CD4-positive, CD25-positive, alpha-beta regulatory T cell (primary cell): ENCODE measurements at places on chromosomes 1 and 21.

GRCh38 chr1:203338335-203339036 lies 12.4 kb downstream of the FMOD start:
- DNase-seq, result peak; percentile 78
- no peak overlapping the region for H3K4me3 ChIP-seq
- H3K27me3 ChIP-seq, result peaks cover 22% of the 10 kb centered on the region
- no peaks in the 10 kb centered on the region for H3K36me3 ChIP-seq

GRCh38 chr1:219126377-219126776 lies 47.3 kb upstream of the LYPLAL1 start:
- DNase-seq, result no peak
- no peaks in the 10 kb centered on the region for H3K4me1 ChIP-seq
- no peak overlapping the region for H3K27ac ChIP-seq
- no peaks in the 10 kb centered on the region for H3K36me3 ChIP-seq

- H3K4me3 ChIP-seq, result no peak overlapping the region
- H3K36me3 ChIP-seq, result no peaks in the 10 kb centered on the region
- no peak for DNase-seq
- H3K27me3 ChIP-seq, result no peaks in the 10 kb centered on the region
- H3K4me1 ChIP-seq, result no peaks in the 10 kb centered on the region
- H3K27ac ChIP-seq, result no peak overlapping the region
Measured at GRCh38 chr21:25240974-25241373, 366.3 kb downstream of the MRPL39 start.

GRCh38 chr1:228155596-228156514 lies 6.1 kb downstream of the GJC2 start:
- no peaks in the 10 kb centered on the region for H3K36me3 ChIP-seq
- H3K27ac ChIP-seq, result no peak overlapping the region
- H3K4me3 ChIP-seq, result no peak overlapping the region
- no peaks in the 10 kb centered on the region for H3K27me3 ChIP-seq
- peaks cover 10% of the 10 kb centered on the region for H3K4me1 ChIP-seq
- DNase-seq, result no peak

- no peak overlapping the region for H3K4me3 ChIP-seq
- no peak overlapping the region for H3K27ac ChIP-seq
- peaks cover 81% of the 10 kb centered on the region for H3K36me3 ChIP-seq
- no peaks in the 10 kb centered on the region for H3K27me3 ChIP-seq
Measured at GRCh38 chr1:193083365-193084088, 21.7 kb downstream of the GLRX2 start.

DNA sequence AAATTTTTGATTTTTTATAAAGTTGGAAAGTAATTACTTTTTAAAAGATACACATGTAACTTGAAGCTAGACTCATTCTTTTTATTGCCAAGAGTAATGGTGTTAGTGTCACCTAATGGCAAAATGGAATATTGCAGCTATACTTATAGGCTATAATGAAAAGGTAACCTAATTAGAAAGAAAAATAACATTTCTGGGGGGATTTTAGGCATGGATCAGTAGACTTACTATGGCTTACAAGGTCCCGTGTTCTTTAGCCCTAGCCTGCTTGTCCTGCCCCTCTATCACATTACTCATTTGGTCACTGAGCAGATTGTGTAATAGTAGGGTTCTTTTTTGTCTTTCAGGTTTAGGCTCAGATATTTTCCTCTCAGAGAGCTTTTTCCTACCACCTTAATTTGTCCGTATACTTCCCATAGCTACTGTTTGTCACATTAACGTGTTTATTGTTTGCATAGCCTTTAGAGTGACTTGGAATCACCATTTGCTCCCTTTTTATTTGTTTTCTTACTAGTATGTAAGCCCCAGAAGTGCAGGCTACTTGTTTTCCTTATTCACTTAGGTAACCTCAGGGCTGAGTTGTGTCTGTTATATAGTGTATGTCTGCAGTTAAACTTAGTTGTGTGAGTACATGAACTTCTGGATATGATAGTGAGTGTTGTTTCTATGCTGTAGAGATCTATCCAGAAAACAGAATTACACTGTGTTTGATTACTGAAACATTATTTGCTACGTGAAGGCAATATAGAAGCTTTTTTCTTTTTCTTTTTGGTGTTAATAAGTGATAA lies 58.7 kb downstream of the RABGAP1L start:
- no peak overlapping the region for H3K4me3 ChIP-seq
- H3K27ac ChIP-seq, result no peak overlapping the region
- no peaks in the 10 kb centered on the region for H3K4me1 ChIP-seq
- peaks cover 22% of the 10 kb centered on the region for H3K36me3 ChIP-seq

- H3K36me3 ChIP-seq, result no peaks in the 10 kb centered on the region
- no peak for DNase-seq
- H3K27ac ChIP-seq, result no peak overlapping the region
Measured at GRCh38 chr1:45225598-45225997, 19.2 kb upstream of the ZSWIM5 start.

- no peak overlapping the region for H3K4me3 ChIP-seq
- H3K27ac ChIP-seq, result no peak overlapping the region
- H3K27me3 ChIP-seq, result no peaks in the 10 kb centered on the region
- H3K36me3 ChIP-seq, result no peaks in the 10 kb centered on the region
- no peak for DNase-seq
Measured at GRCh38 chr1:205014783-205015182, 28.2 kb upstream of the CNTN2 start.

GRCh38 chr1:76503736-76504135 lies 363.5 kb upstream of the ST6GALNAC5 start:
- no peak overlapping the region for H3K4me3 ChIP-seq
- H3K36me3 ChIP-seq, result no peaks in the 10 kb centered on the region
- no peaks in the 10 kb centered on the region for H3K27me3 ChIP-seq
- H3K4me1 ChIP-seq, result no peaks in the 10 kb centered on the region

DNA sequence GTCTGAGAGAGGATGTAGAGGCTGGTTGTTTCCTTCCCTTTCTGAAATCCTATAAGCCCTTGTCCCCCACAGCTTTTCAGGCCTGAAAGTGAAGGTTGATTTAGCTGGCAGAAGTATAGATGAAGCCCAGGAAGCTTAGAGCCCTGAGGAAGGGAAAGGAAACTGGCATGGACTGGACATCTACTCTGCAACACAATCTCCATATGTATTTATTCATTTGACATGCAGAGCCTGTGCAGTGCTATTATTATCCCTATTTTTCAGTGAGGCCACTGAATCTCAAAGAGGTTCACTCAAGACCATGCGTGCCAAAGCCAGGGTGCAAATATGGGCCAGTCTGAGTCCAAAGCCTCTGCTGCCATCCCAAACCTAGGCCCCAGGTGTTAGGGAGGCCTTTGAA lies 78.5 kb upstream of the KCND3 start:
- no peak overlapping the region for H3K27ac ChIP-seq
- DNase-seq, result no peak
- no peaks in the 10 kb centered on the region for H3K27me3 ChIP-seq
- no peaks in the 10 kb centered on the region for H3K36me3 ChIP-seq

GRCh38 chr1:190170321-190170720 lies 307.3 kb downstream of the BRINP3 start:
- H3K4me3 ChIP-seq, result no peak overlapping the region
- H3K27me3 ChIP-seq, result no peaks in the 10 kb centered on the region
- no peak overlapping the region for H3K27ac ChIP-seq
- DNase-seq, result no peak
- H3K36me3 ChIP-seq, result no peaks in the 10 kb centered on the region

DNA sequence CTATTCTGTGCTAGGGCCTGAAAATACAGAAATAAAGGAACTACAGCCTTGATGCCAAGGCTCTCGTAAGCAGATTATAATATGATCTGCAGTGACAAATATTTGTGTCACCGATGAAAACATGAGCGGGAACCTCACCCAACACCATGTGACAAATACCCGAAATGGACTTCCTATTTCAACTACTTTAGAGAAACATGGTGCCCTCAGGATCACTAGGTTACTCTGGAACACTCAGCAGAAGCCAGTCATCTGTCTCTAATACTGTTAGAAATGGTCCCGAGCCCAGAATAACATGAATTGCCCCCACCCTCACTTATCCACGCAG lies 463 bp upstream of the VAMP3 start:
- DNase-seq, result no peak
- peaks cover 11% of the 10 kb centered on the region for H3K36me3 ChIP-seq
- H3K27ac ChIP-seq, result peak overlapping the region; percentile 25
- peaks cover 18% of the 10 kb centered on the region for H3K4me1 ChIP-seq

DNA sequence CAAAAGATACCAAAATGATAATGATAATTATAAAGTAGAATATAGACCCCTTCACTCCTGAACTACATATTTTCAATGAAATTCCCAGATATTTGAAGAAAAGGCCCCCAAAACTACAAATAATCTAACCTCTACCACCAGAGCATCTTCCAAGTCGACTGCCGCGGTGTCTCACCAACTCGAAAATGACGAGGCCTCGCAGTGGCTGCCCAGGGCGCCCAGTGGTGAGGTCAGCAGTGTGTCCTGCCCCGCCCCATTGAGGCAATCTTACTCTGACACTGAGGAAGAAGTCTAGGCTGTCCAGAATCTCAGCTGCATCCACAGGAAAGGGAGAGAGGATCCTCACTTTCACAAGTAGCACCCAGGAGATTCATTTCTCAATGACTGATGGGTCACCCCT lies 5.2 kb downstream of the DUSP10 start:
- H3K4me1 ChIP-seq, result peaks cover 92% of the 10 kb centered on the region
- no peak overlapping the region for H3K27ac ChIP-seq
- H3K4me3 ChIP-seq, result peak overlapping the region; percentile 100
- H3K27me3 ChIP-seq, result no peaks in the 10 kb centered on the region
- DNase-seq, result no peak

DNA sequence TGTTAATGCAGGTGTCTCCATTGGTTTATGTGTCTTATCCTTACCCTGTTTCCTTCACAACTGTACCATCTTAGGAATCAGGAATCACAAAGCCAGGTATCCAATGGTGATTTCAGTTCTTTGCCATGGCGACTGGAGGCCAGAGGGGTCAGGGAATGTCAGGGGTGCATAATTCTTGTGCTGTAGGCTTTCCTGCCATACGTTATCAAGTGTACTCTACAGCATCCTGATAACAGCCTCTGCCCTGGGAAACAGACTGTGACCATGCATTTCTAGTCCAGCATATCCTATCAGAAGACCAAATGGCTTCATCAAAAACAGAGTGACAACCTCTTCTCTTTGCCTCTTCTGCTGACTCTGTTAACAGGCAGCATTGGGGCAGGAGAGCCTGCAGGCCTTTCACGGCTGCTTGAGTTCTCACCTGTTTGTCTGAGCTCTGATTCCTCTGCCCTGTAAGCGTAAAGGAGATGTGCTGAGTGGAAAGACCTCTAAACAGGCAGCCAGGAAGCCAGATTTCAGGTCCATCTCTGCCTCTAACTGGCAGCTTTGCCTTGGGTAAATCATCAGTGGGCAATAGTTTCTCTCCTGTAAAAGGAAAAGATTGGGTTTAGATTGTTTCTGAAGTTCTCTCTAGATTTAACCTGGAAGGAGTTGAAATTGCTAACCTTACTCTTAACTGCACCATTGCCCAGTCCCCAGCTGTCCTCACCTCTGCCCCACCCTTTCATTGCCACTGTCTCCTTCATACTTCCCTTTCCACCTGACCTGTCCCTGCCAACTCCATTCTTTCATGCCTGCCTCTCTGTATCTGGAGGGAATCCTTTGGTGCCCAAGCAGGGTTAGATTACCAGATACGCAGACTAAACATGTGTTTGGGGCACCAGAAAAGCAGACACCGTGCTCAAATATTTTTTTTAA lies 80.2 kb downstream of the LRRC8D start:
- peaks cover 7% of the 10 kb centered on the region for H3K36me3 ChIP-seq
- no peaks in the 10 kb centered on the region for H3K27me3 ChIP-seq
- DNase-seq, result no peak
- no peaks in the 10 kb centered on the region for H3K4me1 ChIP-seq
- H3K27ac ChIP-seq, result no peak overlapping the region

DNA sequence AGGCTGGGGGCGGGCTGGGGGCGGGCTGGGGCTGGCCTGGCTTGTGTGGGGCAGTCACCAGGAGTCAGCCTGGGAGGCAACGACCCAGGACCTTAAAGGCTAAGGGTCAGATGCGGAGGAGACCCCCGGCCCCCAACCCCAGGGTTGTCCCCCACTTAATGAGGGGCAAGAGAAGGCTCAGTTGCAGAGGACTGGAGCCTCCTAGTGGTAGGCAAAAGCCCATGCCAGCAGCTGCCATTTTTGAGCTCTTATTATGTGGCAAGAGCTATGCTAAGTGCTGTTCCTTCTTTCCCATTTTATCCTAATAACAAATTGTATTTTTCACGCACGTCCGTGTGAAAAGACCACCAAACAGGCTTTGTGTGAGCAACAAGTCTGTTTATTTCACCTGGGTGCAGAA lies 8.0 kb downstream of the KIAA1614 start:
- H3K27me3 ChIP-seq, result no peaks in the 10 kb centered on the region
- H3K4me1 ChIP-seq, result no peaks in the 10 kb centered on the region
- no peak overlapping the region for H3K4me3 ChIP-seq
- H3K27ac ChIP-seq, result no peak overlapping the region

DNA sequence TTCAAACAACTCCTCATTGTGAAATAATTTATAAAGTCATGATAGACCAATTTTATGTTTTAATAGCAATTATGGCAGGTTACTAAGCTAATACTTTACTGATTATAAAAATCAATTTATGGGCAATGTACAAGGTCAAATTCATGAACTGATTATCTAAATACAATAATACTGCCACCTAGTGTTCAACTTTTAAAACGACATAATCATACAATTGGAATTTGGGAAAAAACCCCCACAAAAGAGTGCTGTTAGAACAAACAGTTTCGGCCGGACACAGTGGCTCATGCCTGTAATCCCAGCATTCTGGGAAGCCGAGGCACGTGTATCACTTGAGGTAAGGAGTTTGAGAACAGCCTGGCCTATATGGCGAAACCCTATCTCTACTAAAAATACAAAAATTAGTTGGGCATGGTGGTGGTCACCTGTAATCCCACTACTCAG lies 14.0 kb downstream of the GTF2B start:
- peak; percentile 37 for DNase-seq
- H3K4me3 ChIP-seq, result no peak overlapping the region
- H3K36me3 ChIP-seq, result peaks cover 48% of the 10 kb centered on the region
- H3K27ac ChIP-seq, result no peak overlapping the region
- peaks cover 23% of the 10 kb centered on the region for H3K4me1 ChIP-seq

DNA sequence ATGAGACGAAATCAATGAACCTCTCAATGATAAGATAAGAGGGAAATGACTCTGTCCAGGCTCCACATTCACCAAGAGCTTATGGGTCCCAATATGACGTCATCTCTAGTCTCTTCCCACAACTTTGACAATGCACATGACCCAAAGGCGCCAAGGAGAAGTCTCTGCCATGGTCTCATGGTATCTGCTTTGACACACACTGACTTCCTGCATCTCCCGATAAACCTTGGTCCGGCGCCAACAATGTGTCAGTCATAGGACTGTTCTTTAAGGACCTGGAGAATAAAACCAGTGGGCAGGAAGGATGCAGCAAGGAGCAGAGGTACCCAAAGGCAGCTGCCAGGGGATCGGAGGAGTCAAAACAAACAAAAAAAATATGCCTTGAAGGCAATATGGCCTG lies 46.9 kb upstream of the TMEM51 start:
- DNase-seq, result no peak
- H3K4me3 ChIP-seq, result no peak overlapping the region
- no peaks in the 10 kb centered on the region for H3K36me3 ChIP-seq
- no peaks in the 10 kb centered on the region for H3K4me1 ChIP-seq

DNA sequence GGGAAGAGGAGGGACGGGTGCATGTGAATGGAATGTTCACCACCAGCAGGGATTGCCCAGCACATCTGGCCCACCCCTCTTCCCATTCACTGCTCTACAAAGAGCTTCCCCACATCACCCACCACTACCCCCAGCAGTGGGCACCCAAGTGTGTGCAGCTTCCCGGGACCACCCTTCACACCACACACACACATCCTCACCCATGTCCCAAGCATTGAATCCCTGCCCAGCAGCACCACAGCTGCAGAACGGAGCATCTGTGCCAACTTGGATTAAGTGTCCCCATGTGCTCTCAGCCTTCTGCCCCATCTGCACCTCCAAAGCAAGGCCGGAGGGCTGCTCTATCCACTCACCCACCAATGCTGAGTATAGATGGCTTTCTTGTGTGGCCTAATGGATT lies 141.4 kb downstream of the PSMG1 start:
- no peak for DNase-seq
- H3K27me3 ChIP-seq, result peaks cover 3% of the 10 kb centered on the region
- no peak overlapping the region for H3K27ac ChIP-seq
- no peaks in the 10 kb centered on the region for H3K4me1 ChIP-seq
